Stimulated activated CD4-positive, alpha-beta T cell treated with anti-CD3 and anti-CD28 coated beads, Interleukin-12 subunit alpha, Interleukin-12 subunit beta, amount 100 ng/mL, for 24 hours (primary cell): ENCODE measurements at places on chromosomes 7 and 10.

GRCh38 chr10:131187926-131188325 is 123.6 kb downstream of the TCERG1L start:
- no peak for DNase-seq

GRCh38 chr7:139994356-139994755 is 68.4 kb downstream of the PARP12 start:
- DNase-seq, result no peak

- DNase-seq, result no peak
Measured at GRCh38 chr7:106625678-106626301, 35.2 kb downstream of the CCDC71L start.

- no peak for DNase-seq
Measured at GRCh38 chr10:121804460-121804859, 123.4 kb downstream of the ATE1 start.

DNA sequence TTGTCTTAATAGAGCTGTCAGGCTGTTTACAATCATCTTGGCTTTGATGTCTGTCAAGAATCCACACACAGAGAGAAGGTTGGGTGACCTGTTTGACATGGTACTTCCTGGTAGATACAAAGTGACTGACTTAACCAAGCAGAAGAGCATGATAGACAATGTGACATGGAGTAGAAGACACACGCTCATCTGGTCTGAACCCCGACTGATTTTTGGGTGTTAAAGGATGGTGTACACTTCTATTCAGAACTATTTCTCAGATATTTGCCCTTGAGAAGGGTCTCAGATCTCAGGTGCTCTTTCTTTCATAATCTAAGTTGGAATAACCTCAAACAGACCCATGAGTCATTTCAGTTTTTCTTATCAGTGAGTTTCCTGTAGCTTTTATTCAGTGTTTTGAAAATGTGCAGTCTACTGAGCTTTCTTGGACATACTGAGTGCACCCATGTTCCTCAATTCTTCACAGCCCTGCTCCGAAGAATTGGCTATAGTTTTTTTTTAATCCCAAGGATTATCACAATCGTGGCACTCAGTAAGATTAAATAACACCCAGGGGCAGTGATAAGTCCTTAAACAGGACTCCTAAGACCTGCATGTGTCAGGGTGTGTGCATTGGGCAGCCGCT is 46.4 kb upstream of the NXPH1 start:
- DNase-seq, result no peak

DNA sequence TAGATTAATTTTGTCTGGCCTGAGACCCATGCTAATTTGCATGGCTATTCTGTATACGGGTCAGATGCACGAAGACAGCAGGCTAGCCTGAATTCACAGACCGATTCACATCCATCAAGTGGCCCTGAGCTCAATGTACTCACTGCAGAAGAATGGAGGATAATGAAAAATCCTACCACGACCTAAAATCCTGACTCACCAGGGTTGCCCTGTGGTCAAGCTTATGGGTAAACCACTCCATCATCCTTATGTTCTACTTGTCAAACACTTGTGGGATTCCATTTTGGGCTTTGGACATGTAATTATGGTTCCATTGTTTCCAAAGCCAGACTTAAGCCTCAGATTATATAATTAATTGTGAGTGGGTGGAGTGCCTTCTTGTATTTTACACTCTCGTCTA is 110.4 kb upstream of the ZNF438 start:
- DNase-seq, result no peak

DNA sequence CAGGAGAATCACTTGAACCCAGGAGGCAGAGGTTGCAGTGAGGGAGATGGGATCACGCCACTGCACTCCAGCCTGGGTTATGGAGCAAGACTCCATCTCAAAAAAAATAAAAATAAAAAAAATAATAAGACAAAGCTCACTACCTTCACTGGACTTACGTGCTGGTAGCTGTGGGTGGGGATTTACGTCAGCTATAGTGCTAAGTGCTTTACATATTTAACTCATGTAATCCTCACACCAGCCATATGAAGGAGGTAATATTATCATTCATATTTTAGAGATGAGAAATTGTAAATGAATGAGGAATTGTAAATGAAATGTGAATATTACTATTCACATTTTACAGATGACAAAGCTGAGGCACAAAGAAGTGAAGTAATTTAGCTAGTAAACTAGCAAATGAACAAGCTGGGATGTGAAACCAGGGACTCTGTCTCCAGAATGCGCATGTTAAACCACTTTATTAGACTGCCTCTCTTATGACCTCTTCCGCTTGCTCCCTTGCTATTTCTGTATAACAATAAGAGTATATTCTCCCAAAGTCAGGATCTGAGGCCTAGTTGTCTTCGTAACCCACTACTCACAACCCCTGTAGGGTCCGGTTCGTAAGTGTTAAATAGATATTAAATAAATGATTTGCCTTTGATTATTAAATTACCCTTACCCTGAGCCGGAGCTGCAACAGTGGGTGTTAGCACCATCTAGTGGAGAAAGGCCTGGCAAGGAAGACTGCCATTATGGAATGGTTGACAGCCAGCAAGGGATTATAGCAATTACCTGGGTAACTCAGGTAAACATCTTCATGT is 70.2 kb downstream of the HTR7 start:
- peak; percentile 6 for DNase-seq

GRCh38 chr7:139660317-139661042 is 117.3 kb downstream of the HIPK2 start:
- no peak for DNase-seq

DNA sequence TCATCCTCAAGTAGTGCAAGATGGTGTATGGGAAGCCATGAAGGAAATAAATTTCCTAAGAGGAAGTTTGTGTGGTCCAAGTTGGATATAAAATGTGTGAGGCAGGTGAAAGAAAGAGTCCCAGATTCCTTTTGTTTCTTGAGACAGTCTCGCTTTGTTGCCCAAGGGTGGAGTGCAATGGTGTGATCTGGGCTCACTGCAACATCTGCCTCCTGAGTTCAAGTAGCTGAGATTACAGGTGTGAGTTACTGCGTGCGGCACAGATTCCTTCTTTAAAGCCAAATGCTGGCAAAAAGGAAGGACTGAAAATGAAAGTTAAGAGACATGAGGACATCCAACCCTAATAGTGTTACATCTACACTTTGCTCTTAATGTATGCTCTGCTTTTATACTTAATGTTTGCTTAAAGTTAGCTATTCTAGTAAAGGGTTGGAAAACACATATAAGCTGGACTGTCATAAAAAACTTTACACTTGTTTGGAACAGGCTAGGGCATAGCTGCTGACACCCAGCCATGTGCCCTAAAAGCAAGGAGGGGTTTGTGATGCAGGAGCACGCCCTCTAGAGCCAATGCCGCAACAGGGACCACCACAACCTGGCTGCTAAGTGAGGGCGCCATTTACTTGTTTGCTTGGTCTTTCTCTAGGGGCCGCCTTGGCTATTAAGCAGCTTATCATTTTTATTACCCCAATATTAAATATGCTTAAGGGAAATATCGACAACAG is 34.5 kb downstream of the CLEC2L start:
- DNase-seq, result no peak

- no peak for DNase-seq
Measured at GRCh38 chr7:102170393-102170970, 116.2 kb upstream of the SH2B2 start.

DNA sequence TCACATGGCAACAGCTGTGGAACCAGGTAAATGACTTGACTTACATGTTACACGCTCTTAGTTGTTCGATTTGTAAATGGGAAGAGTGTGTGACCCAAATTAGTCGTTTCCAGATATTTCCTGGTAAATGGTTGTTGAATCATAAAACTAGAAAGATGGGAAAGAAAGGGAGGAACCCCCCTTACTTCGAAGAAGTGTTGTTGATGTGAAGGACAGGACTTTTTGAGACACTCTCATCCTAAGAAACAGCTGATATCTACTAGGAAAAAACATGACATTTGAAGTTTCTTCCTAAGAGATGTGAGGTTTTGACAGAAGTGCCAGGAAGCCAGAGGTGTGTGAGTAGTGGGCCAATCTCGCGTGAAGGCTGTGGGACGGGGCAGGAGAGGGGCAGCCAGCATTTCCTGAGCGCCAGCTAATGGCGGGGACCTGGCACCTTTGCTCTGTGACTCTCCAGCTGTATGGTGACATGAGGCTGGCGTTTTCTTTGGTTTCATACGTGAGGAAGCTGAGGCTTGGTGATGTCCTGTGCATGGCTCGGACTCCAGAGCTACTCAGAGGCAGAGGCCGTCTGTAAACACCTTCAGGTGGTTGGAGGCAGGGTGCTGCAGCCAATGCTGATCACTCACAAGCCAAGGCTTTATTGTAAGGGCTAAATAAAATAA is 53.7 kb downstream of the IKZF1 start:
- DNase-seq, result no peak

DNA sequence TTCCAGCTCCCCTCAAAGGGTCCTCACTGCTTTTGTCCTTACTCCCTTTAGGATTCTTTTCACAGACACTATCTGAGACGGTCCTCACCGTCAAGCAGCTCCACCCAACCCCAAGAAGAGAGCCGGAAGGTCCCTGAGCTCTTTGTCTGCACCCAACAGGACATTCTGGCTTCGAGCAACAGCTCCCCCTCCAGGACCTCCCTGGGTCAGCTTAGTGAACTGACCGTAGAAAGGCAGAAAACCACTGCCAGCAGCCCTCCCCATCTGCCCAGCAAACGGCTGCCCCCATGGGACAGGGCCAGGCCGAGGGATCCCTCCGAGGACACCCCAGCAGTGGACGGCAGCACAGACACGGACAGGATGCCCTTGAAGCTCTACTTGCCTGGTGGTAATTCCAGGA is 19.9 kb downstream of the MINDY4 start:
- DNase-seq, result no peak

DNA sequence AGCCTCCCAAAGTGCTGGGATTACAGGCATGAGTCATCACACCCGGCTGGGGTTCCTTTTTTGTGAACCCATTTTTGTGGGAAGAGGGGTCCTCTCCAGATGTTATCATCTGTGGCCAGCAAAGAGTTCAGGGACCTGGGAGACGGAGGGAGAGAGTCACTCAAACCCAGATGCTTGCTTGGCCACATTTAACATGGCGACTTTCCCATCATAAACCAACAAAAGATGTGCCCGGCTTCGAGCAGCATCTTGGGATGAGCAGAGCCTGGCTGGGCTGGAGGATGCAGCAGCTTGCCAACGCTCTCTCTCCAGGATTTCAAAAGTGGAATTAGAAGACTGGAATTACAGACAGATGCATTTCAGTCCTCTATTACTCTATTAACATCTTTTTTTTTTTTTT is 19.1 kb upstream of the HABP2 start:
- DNase-seq, result no peak

DNA sequence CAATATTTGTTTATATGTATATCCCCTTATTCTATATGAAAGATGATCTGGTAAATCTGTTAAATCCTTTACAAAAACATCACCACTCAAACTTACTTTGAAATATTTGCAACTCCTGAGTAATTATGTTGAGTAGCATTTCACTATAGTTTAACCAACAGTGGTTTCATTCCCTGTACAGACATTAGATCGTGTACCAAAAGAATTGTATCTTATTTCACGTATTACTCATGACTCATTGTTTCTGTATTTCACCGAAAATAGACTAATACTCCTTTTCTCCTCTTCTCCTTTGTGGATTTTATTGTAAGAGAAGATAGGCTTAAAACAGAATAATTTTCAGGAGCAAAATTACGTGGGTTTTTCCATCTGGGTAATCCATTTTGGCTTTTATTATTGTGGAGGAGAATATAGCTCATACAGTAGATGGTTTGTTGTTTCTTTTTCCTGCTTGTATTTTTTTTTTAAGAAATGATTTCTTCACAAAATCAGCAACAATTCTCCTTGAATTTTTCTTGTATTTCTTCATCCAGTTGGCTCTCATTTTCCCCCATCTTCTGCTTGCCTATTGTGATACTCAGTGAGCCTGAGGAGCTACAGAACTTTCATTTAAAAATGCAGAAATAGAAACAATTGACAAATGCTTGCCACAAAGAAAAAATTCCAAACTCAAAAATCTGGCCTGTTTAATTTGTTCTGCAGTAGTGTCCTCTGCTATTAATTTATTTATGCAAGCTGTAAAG is 90.6 kb upstream of the OIT3 start:
- no peak for DNase-seq

DNA sequence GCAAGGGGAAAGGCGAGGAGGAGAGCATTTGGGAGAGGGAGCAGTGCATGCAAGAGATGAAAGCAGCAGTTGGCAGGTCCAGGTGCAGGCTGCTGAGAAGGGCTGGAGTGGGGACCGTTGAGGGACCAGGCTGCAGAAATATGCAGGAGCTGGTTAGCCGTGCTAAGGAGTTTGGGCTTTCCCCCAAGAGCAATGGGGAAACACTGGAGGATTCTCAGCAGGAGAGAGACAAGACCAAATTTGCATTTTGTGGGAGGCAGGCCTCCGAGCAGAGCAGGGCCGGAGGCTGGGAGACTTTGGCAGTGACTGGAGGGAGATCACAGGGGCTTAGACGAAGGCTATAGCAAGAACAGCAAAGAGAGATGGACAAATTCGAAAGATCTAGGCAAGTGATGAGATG is 11.8 kb downstream of the BTBD16 start:
- no peak for DNase-seq

GRCh38 chr7:37285706-37286453 is 162.8 kb downstream of the ELMO1 start:
- no peak for DNase-seq

GRCh38 chr7:24573554-24574338 is 494 bp downstream of the PALS2 start:
- DNase-seq, result peak; percentile 35

GRCh38 chr10:68208424-68209042 is 23.4 kb downstream of the ATOH7 start:
- no peak for DNase-seq

DNA sequence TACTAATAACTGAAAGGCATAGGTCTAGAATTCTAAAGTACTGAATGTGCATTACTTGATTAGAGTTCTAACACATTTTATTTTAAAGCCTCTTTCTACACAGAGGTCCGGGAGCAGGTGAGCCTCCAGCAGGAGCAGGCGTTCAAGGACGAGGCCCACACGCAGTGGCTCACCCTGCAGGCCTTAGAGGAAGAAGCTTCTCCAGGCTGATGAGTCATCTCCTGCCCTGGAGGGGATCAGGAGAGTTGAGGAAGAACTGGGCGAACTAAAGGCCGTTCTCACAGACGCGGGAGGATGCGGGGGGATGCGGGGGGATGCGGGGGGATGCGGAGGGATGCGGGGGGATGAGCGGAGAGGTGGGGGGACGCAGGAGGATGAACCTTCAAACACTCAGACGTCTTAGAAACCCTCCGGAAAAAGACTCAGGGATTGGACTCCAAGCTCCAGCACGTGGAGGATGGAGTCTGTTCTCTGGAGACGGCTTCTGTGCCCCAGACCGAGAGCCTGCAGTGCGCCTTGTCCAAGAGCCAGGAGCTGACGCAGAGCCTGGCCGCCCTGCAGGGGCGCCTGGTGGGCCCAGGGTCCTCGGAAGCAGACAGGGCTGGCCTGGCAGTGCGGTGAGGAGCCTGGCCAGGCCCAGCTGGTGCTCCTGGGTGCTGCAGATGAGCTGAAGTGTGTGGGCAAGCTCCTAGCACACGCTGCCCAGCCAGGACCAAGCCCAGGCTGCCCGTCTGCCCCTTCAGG is 433.7 kb upstream of the TPK1 start:
- no peak for DNase-seq

- DNase-seq, result no peak
Measured at GRCh38 chr7:97851683-97852082, 20.5 kb downstream of the ASNS start.
